ENCODE measurements at places on chromosomes 3 and 15.

DNA sequence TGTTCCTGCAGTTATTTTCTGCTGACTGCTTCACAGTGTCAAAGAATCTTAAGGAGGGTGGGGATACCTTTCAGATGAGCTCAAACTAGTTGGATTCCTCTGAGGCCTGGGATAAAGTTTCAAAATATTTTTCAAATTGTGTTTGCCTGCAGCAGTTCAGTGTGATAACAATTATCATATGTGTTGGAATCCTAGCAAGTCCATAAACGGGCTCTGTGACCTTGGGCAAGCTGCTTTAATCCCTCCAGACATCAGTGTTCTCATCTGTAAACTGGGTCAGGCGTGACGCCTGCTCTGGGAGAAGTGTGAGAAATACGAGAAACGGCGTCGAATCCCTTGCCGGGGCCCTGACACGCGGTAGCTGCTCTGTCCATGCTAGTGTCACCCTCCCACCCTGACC is 153.5 kb downstream of the UACA start:
- DNase-seq, result no peak

- no peak for DNase-seq
Observed at GRCh38 chr15:68528626-68529290, 50.0 kb upstream of the CORO2B start.

- DNase-seq, result no peak
Observed at GRCh38 chr3:127363171-127363570, 75.3 kb upstream of the PRR20G start.

- DNase-seq, result no peak
Observed at GRCh38 chr15:38134252-38134651, 118.4 kb upstream of the SPRED1 start.

DNA sequence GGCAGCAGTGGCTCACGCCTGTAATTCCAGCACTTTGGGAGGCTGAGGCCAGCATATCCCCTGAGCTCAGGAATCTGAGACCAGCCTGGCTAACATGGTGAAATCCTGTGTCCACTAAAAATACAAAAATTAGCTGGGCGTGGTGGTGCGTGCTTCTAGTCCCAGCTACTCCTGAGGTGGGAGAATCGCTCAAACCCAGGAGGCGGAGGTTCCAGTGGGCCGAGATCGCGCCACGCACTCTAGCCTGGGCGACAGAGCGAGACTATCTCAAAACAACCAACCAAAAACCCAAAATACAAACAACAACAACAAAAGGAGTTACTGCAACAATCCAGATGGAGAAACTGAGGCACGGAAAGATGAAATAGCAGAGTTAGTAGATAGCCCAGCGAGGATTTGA is 35.4 kb downstream of the SAXO2 start:
- DNase-seq, result no peak

DNA sequence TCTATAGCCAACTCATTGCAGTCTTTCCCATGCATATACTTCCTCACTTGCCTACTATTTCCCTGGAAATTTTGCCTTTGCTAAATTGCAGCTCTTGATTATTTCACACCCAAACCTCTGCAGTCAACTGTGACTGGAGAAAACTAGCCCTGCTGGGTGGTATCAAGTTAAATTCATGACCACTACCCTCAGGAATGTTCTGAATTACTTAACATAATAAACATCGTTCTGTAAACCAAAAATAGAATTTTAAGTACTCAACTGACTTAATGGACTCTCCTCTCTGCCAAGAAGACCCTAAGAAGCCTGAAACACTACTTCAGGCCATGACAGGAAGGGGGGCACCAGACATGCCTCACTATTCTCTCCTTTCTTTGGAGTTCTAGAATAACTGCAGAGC is 1278.0 kb upstream of the GBE1 start:
- no peak for DNase-seq

- no peak for DNase-seq
Observed at GRCh38 chr3:124156866-124157712, 165.2 kb upstream of the ROPN1 start.

DNA sequence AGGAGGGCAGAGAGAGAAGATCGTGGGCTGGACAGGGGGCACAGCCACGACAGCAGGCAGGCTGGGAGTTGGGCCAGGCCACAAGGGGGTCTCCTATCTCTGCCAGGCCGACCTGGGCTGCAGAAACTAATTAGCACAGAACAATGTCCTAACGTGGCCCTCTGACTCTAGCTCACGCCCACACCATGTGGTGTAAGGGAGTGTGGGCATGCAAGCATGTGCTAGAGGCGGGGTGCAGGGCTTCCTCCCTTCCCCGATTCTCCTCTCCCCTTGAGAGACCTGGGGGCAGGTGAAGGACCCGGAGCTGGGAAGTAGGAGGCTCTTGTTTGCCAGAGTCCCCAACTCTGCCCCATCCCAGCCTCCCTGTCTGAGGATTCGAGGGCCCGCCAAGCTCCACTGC is 65.5 kb downstream of the LINGO1 start:
- no peak for DNase-seq

GRCh38 chr15:23897531-23897930 is 210.4 kb upstream of the NDN start:
- DNase-seq, result no peak

- no peak for DNase-seq
Observed at GRCh38 chr15:32636908-32637567, 4.5 kb upstream of the SCG5 start.

GRCh38 chr15:40327457-40327856 is 4.0 kb downstream of the INAFM2 start:
- DNase-seq, result no peak

GRCh38 chr3:8777978-8778267 is 8.5 kb upstream of the OXTR start:
- no peak for DNase-seq

DNA sequence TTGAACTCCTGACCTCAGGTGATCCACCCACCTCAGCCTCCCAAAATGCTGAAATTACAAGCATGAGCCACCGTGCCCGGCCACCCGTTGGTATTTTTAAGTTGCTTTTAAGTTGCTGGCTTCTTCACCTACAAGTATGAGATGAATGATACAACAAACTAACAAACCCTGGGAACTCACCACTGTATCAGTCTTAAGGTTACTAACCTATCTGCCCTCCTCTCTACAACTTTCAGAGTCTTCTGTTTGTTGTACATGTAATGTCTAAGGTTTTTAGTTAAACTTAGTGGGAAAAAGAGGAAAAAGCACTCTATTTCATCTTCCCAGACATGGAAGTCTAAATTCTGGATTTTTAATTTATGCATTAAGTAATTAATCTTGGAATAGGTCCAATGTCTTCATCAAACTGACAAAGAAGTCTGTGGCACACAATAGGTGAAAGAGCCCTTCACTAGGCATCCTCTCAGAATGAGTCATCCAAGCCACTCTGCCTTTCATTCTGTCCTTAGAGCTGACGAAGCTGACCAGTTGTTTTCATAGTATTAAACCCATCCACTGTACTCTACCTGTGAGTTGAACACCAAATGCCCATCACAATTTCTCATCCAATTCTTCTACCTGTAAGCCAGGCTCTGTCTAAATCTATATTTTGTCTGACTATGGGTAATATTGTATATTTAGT is 936.1 kb downstream of the TUSC7 start:
- DNase-seq, result no peak

GRCh38 chr3:139548801-139549200 is 9.3 kb upstream of the RBP1 start:
- no peak for DNase-seq

DNA sequence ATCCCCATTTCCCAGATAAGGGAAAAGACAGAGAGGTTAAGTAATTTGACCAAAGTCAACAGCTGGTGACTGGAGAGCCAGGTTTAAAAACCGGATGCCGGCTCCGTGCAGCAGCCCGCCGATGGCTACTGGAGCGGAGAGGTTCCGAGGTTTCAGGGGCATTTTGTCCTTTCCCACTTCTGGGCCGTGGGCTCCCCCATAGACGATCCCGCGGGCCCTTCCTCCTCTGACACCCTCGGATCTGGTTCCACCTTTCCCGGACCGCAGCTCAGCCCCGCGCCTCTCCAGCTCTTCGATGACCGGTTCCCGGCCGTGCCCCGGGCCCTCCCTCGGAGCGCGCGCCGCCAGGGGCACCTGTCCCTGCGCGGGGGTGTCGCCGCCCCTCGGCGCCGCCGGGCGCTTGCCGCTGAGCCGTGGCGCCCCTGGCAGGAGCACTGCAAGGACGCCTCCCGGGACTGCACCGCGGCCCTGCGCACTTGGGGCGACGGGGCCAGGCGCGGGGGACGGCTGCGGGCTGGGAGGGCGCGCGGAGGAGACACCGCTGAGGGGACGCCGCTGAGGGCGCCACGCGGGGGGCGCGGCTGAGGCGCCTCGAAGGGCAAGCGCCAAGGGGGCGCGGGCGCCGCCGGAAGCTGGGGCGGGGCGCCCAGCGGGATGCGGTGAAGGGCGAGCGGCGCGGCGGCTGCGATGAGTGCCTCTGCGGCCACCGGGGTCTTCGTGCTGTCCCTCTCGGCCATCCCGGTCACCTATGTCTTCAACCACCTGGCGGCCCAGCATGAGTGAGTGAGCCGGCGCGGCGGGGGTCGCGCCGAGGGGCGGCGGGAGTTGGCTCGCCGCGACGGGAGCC is at the start of gene TM6SF1:
TSS of gene TM6SF1 (plus strand) at position 652 of the 847 bp plus-strand sequence. CDS start at position 688, 36 bp downstream.
- DNase-seq, result no peak

GRCh38 chr3:37099469-37099868 is 74.9 kb downstream of the LRRFIP2 start:
- DNase-seq, result no peak

DNA sequence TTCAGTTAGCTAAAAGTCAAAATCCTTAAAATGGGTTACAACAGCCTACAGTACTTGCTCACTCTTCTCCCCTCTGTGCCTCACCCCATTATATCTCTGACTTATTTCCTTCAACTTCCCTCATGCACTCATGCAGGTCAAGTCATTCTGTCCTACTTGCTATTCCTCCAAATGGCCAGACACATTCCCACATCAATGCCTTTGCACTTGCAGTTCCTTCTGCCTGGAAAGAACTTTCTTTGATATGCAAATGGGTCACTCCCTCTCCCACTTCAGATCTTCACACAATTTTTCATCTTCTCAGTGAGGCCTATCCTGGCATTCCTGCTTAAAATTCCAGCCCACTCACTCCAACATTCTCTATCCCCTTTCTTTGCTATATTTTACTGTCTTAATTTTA is 547.2 kb upstream of the TGFBR2 start:
- DNase-seq, result no peak

DNA sequence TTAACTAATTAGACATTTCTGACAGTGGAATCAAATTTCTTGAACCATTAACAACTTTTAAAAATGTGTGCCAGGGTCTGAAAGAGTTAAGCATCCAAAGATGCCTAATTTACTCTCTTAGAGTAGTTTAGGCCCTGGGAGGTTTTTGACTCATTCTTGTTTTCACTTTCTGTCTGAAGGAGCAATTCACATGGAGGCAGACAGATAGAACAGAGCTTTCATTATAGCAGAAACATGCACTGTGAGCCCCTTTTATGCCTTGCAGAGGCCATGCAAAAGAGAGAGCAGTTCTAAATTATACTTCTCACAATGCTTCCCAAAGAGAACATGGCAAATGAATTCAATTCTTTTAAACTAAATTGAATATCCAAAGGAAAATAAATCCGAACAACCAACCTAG is 554.8 kb downstream of the MFSD1 start:
- no peak for DNase-seq

GRCh38 chr3:128296469-128297251 is 143.4 kb downstream of the EEFSEC start:
- no peak for DNase-seq

GRCh38 chr3:141343077-141343476 is 25.2 kb upstream of the ZBTB38 start:
- no peak for DNase-seq

DNA sequence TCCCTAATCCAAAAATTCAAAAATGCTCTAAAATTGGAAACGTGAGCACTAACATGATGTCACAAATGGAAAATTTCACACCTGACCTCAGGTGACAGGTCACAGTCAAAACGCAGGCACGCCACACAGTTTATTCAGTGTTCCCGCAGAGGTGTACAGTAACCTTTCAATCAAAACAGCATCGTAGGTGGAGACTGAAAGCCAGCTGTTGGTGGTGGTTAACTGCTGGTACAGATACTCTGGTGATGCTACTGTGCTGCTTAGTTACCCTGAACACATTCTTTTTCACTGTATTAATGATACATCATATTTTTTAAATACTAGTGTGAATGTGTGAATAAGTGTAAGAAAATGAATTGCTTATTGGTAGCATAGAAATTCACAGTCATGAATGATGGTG is 23.8 kb downstream of the RAB11A start:
- no peak for DNase-seq
